ENCODE measurements at places on chromosomes 11 and 22.

GRCh38 chr22:22086501-22087158 is 104.0 kb upstream of the TOP3B start:
- DNase-seq: no peak

- no peak for DNase-seq
These were observed 511 bp downstream of the DGKZ start for GRCh38 chr11:46347637-46348311.

GRCh38 chr11:125081098-125081798 is 18.1 kb downstream of the SLC37A2 start:
- DNase-seq: no peak

DNA sequence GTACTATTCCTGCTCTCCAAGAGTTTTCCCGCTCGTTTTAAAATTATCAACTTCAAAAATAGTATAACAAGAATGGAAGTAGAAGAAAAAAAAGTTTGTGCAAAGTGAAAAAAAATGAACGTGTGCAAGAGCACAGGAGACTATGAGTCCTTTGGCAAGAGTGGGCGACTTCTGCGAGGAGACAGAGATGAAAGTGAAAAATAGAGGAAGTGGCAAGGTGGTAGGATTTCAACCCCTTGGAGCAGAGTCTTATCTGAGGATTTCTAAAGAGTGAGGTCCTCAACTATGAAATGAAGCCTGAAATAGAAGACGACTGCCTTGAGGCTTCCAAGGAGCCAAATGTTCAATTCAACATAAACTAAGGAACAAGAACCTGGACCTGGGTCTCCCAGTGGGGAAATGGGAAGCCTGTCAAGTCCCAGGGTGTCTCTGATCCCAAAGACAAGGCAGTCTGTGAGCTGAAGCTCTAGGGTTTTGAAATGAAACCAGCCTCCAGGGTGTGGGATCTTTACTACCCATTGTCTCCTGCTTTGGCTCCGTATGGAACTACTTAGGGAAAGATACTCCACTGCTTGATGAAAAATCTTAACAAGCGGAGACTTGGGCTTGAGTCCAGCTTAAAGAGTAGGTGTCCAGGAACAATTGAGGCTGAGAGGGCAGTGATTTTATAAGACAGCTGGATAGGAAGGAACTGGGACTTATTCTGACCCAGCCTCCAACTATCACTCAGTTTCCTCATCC is 4.8 kb downstream of the P4HA3 start:
- DNase-seq: no peak

GRCh38 chr11:102026959-102027358 is 20.3 kb upstream of the CFAP300 start:
- no peak for DNase-seq

DNA sequence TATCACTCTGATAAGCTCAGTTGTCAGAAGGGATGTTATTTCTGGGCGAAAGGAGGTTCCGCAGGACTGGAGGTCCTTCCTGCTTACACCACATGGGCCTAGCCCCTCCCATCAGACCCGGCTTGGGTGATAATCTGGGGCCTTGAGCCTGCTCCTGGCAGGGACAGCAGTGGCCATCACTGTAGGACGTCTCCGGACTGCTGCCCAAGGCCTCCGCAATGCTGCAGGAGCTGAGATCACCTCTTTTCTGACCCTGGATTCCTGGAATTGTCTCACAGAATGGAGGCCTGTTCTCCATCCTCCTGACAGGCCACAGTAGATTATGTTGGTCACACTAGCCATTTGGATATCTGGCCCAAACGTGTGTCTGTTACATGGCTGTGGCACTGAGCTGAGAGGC is 9.2 kb upstream of the BIK start:
- no peak for DNase-seq

- no peak for DNase-seq
These were observed 361 bp downstream of the CTSD start for GRCh38 chr11:1763336-1763795.

GRCh38 chr11:60303661-60304060 is 23.2 kb downstream of the MS4A4A start:
- no peak for DNase-seq

GRCh38 chr11:109000531-109000930 is 335.7 kb downstream of the DDX10 start:
- DNase-seq: no peak

GRCh38 chr11:115466122-115466521 is 38.1 kb downstream of the CADM1 start:
- DNase-seq: no peak

DNA sequence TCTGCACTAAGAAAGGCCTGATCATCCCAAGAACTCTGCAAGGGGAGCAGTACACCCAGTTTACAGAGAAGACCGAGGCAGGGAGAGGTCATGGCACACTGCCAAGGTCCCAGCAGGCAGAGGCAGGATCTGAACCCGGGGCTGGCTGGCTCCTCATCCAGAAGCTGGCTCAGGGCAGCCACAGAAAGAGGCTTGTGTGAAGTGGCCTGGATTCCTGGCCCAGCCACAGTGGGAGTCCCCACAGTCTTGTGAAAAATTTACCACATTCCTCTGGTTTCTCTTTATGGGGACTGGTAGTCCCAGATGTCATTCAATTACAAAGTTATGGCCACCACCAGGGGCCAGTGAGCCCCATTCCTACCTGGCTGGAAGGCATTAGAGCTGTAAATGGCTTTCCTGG is 440.5 kb downstream of the MIAT start:
- no peak for DNase-seq

DNA sequence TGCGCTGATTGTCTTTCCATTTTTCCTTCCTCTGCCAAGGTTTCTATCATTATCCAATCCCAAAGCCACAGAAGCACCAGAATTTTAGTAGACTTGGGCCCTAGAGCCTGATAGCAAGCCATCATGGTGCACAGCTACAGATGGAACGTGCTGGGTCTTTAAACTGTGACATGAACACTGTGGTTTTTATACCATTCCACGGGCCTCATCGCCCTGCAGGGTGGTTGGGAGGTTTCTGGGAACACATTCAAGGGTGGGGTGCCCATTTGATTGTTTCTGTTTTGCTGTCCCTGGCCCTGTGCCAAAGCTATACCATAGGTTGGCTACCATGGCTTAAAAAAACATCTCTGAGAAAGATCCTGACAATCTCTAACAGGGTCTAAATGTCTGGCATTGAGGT is 151.9 kb downstream of the CACNA1I start:
- no peak for DNase-seq

DNA sequence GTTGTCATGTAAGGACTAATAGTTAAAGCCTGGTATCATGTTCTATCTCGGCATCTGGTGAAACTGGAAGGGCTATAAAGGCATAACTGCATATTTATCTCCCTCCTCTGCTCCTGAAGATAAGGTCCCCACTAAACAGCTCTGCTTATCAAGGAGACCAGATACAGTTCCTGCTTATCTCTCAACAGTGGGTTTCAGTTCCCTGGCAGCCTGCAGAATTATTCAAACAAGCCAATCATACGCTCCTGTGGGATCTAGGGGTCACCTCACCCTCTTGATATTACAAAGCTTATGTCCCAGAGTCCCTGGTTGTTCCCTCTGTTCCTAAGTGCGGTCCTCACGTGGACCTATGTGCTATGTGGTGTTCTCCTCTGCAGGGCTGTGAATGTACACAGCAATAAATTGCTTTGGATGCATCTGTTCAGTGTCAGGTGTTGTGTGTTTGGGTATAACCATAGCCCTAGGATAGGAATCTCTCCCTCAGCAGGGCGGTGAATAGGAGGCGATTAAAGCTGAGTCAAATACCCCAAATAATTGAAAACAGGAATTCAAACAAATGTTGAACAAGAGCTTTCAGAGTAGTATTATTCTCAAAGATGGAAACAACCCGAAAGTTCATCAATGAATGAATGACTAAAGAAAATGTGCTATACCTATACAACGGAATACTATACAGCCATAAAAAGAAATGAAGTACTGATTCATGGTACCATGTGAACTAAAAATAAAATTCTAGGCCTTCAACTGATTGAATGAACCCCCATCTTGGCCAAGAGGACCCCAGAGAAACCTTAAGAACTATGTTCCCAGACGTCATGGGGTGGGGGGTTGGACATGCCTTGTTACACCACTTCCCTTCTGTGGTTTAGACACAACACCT is 3.1 kb upstream of the OOSP4A start:
- no peak for DNase-seq

GRCh38 chr22:45574069-45574703 is 71.5 kb downstream of the FBLN1 start:
- DNase-seq: no peak

DNA sequence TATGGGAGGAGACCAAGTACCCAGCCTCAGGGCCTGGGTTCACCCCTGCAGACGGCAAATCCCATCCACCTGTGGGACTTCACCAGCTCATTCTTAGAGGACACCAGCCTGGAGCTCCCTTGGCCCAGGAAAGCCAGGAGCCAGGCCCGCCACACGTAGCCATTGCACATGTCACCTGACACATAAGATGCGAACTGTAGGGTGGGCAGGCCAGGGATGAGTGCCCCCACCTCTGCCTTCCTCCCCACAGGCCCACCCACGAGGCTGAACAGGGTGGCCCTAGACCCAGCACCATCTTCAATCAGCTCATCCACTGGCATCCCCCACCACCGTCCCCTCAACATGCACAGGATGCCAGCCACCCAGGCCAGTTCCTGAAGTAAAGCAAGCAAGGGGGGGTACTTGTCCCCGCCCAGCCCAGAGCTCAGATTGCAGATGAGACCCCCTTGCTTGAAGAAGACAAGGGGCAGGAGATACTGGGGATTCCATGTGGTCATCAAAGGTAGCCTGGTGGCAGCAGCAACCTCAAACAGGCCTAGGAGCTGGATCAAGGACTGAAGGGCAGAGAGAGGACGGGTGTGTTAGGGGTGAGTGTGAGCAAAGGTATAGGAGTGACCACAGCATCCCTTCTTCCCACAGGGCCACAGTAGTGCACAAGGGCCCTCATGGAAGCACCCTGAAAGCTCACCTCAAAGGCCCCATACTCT is 45.6 kb downstream of the IGLL5 start:
- DNase-seq: no peak

GRCh38 chr11:8314916-8315315 is 51.2 kb upstream of the LMO1 start:
- no peak for DNase-seq

DNA sequence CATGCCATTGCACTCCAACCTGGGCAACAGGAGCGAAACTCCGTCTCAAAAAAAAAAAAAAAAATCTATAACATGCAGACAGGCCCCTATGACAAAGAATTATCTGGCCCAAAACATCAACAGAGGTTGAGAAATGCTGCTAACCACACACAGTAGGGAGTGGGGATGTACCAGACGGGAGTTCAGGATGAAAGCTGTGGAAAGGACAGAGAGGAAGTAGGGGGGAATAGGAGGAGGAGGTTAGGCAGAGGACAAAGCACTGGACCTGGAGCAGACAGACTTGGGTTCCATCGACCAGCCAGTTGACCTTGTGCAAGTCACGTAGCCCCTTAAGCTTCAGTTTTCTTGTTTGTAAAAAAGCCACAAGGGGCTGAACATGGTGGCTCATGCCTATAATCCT is 12.5 kb downstream of the LRP4 start:
- DNase-seq: no peak
